ENCODE measurements at places on chromosomes 3 and 15.

DNA sequence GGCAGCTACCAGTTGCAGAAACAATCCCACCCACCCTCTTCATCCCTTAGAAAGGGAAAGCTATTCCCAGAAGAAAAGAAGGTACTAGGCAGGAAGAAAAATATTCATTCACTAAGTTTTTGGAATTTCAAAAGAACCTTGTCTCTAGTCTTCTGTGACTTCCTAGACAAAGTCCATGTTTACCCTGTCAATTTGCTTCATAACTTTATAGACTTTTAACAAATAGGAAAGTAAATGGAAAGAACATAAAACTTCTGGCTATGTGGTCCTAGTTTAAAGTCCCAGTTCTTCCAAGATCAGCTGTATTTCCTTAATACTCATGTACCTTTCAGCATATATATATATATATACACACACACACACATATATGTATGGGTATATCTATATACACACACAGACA, 143.7 kb upstream of the SNTN start:
- no peak for DNase-seq

DNA sequence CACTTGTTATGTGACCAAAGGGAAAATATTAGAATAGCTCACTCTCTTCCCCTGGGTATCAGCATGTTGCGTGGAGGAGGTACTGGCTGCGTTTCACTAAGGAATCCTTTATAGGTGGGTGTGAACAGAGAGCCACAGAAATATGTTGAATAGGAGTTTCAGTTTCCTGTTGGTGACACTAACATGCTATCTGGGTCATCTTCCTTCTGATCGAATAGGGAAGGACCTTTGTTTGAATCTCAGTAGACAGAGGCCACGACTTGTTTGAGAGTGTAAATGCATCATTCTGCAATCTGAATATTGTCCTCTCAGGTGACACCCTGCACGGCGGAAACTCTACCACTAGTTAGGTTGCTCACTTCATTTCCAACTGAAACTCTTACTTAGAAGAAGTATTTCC, 157.9 kb upstream of the SLC2A2 start:
- DNase-seq = no peak

DNA sequence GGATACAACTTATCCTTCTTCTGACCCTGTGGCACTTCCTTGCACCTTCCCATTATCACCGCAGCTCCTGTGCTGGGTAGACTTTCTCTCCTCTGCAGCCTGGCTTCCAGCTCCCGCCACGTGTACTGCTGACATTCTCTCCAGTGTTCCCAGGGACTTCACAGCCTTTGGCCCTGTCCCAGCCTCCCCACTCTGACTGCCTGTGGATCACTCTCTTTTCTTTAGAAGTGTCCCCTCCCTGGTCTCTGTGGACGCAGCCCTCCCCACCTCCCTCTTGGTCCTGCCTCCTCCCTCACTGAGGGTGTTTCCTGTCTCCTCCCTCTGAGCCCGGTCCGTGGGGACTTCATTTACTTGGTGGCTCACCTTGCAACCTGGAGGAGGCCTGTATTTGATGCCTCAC, 17.4 kb downstream of the PDIA5 start:
- DNase-seq = no peak

DNA sequence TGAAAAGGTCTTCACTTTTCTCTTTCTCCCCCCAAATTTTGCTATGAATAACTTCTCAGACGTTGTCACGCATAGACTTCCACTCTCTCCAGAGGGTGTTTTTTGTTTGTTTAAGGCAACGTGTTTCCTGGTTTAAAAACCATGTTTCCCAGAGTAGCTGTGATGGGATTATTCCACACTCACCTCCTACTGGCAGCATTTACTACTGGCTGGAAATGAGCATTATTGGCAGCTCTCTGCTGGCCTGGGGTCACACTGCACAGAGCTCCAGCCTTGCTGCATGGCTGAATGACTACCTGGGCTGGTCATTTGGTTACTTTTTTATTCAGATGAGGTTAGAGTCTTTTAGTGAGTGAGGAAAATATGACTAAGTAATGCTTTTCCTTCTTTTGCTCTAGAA, 65.2 kb downstream of the RARB start:
- DNase-seq = no peak

- no peak for DNase-seq
These were observed 18.2 kb downstream of the DCUN1D1 start for GRCh38 chr3:182962166-182962565.

DNA sequence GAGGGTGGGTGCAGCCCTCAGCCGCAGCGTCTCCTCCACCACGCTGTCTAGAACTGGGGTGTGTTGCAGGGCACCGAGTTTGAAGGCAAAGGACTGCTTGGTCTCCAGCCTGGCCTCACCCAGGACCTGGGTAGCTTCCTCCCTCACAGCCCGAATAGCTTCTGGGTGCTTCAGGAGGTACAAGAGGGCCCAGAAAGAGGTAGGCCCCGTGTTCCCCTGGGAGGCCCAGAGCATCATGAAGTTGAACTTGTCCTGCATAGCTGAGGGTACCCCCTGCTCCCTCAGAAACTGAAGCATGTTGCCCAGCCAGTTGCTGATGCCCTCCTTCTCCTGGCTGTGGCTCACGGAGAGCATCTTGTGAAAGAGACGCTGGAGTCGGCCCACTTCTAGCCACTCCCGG, 930 bp downstream of the CYP8B1 start:
- no peak for DNase-seq

DNA sequence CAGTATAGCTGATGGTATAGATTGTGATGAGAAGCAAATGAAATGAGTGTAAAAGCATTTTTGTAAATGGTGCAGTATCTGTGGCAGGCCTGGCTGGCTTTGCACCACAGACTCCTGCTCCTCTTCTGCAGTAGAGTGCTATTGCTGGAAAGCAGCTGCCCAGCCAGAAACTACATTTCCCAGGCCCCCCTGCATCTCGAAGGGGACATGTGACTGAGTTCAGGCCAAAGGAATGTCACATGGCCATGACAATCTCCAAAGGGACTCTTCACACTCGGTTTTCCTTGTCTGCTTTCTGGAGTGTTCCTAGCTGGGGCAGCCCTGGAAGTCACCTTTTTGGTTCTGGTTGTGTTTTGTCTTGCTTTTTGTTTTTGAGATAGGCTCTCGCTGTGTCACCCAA, 277.1 kb downstream of the SUCLG2 start:
- DNase-seq = no peak

GRCh38 chr3:129231331-129232119, 17.9 kb upstream of the COPG1 start:
- DNase-seq = no peak

- DNase-seq = no peak
These were observed 14.9 kb downstream of the ATXN7 start for GRCh38 chr3:63878394-63879060.

DNA sequence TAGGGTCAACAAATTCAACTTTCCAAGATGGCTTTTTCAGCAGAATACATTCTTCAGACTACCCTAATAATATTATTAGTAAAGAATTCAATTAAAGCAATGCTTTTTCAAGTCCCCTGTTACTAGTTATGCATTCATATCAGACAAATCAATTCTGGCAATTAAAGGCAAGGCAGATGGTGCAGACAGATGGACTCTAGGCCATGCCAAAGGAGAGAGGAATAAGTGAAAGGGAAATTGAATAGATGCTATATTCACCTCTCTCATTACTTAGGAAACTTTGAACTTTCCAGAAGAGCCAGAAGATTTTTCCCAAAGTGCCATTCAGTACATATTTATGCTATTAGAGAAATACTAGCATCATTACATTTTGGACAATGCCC, 487.7 kb upstream of the RASGRP1 start:
- no peak for DNase-seq

- DNase-seq = no peak
These were observed 7.4 kb downstream of the STARD9 start for GRCh38 chr15:42582569-42583375.
